ENCODE measurements at places on chromosomes 4 and X. TPM values are rescaled to one million over a fixed set of nuclear protein-coding genes. Genes with fewer than 3 reads are reported as not detected.

The CYSLTR1 gene
- total RNA-seq: 1.3 TPM

GRCh38 chr4:185017964-185018772 is at the start of gene HELT:
Gene HELT, plus strand, starts transcription at chr4:185018490. Its CDS starts 439 bp downstream, at chr4:185018929.
- DNase-seq: no peak

The ADH6 gene
- not detected for total RNA-seq

GRCh38 chr4:156956826-156957368 is 14.7 kb downstream of the PDGFC start:
- DNase-seq: no peak

GRCh38 chr4:23654791-23655190 is 235.1 kb downstream of the PPARGC1A start:
- DNase-seq: no peak

DNA sequence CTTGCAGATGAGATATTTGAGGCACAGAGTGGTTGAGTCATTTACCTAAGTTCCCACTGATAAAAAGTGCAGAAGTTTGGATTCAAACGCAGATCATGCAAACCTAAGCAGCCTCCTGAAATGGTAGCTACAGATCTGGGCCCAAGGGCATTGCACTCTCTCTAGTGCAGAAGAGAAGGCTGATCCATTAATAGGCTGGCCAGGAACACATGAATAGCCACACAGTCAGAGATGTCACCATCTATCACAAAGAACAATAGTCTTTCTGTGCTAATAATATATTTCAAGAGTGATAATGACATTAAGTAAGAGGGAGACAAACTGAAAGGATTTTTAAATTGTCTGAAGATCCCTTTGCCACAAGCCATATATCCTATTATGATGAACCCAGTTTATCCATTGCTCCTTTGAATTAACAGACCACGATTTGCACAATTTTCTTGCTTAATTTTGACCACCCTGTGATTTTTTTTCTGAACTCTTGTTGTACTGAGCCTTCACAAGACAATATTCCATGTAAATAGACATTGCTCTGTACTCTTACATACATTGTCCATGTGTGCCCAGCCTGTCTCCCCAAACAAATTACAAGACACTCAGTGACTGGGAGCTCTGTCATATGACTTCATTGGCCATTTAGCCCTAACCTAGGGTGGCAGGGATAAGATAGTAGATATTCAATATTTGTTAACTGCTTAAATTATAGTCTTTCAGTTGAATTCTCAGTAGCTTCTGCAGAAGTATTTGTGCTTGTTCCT is 112.4 kb upstream of the RBPJ start:
- no peak for DNase-seq

- no peak for DNase-seq
These were observed 84.7 kb downstream of the RASL11B start for GRCh38 chr4:52946855-52947254.

- no peak for DNase-seq
These were observed 18.6 kb downstream of the TRIM2 start for GRCh38 chr4:153222707-153223426.

DNA sequence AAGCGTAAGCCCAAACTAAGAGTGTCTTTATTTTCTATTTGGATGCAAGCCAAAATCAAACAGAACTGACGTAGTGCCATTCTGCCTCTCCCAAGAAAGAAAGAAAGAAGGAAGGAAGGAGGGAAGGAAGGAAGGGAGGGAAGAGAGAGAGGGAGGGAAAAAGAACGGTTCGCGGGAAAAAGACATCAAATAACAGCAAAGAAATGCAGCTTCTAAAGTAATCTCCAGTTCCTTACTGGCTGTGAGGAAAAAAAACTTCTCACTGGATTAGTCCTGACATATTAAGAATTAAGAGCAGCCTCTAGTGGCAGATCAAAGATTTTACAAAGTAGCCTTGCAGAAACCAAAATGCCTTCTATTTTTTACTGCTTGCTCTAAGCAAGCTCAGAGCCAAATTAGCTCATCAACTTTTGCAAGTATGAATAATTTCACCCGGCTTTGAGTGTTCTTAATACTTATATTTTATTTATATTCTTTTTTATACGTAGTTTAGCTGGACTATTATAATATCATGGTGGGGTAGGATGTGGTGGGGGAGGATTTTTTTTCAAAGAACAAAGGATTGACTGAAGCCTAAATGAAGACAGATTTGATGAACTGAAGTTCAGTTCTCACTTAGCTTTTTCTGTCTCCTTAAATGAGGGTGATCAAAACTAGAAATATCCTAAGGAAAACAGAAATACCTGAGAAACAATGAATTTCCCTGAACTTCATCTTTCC is 36.6 kb downstream of the PITX2 start:
- no peak for DNase-seq

DNA sequence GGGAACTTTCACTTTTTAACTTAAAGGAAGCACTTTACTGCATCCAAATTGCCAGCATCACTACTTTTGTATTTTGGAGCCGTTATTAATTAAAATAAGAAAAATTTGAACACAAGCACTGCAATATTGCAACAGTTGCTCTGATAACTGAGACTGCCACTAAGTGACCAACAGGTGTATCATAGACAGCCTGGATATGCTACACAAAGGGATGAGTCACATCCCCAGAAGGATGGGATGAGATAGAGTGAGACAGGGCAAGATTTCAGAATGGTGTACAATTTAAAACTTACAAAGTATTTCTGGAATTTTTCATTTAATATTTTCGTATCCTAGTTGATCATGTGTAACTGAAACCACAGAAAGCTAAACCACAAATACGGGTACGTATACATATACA is 204.1 kb downstream of the MAPK10 start:
- no peak for DNase-seq

- no peak for DNase-seq
These were observed 36.0 kb upstream of the CD99L2 start for GRCh38 chrX:150934453-150934852.

DNA sequence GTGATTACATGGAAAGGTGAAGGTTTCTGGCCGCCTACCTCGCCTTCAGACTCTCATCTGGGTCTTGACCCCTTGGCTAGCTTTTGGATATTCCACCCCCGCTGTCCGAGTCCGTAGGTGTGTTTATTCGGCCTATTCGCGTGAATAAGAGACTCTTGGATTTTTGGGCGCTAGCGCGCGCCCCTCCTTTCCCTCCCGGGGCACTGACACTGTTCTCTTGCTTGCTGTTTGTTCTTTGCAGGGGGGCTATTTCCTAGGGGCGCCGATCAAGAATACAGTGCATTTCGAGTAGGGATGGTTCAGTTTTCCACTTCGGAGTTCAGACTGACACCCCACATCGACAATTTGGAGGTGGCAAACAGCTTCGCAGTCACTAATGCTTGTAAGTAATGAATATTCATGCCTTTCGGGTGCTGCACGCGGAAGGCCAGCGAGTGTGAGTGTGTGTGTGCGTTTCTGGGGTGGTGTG is 932 bp downstream of the GRIA2 start:
- no peak for DNase-seq

DNA sequence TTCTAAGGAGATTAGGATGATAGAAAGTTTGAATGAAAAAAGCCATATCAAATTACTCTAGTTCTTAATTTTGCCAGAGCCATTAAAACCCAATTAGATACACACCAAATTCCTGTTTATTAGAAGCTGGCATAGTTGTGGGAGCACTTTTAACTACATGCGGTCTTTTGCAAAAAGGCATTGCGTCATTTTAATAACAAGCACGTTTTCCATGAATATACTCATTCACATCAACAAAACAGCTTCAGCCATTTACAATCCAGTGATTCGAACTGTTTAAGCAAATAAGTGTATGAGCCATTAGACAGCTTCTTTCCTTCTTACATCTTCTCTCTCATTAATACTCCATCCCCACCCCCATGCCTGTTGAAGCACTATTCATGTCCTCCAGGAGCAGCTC is 109.5 kb upstream of the EOLA2 start:
- no peak for DNase-seq

- no peak for DNase-seq
These were observed 94.9 kb downstream of the WFS1 start for GRCh38 chr4:6364581-6364980.

GRCh38 chr4:111268769-111269414 is 646.0 kb upstream of the PITX2 start:
- no peak for DNase-seq

DNA sequence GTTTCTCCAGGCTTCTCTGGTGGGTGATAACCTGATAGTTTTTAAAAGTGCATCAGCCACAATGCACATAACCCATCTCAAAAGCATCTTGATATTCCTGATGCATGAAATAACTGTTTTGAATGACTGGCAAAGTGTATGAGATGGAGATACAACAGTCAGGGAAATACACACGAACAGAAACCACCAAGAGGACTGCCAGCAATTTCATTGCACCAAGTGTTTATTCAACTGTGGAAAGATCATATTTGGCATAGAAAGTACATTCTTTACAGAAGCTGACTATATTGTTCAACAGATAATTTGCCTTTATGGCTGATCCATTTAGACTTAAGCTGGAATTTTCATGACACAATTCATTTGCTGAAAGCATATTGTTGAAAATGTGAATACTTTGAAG is 139.5 kb downstream of the SLIT2 start:
- no peak for DNase-seq

DNA sequence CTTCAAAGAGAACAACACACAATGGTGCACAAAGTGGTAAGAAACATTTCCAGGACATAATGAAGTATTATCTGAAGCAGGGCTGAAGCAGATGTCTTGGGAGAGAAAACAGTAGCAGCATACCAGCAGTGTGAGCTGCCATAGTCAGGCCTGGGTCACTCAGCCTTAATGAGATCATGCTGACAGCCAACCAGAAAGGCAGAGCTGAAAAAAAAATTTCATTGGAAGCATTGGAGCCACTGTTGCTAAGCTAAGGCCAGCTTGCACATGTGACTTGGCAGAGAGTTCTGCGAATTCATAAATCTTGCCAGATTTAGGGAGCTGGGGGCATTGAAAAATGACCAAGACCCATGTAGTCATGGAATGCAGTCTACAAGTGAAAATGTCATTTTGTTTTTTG is 444.0 kb upstream of the PITX2 start:
- DNase-seq: no peak

The RAB9B gene
- total RNA-seq: 0.19 TPM

GRCh38 chr4:140816806-140817510 is 60.8 kb upstream of the TBC1D9 start:
- DNase-seq: no peak

The FGFR3 gene
- total RNA-seq: 0.15 TPM

The WDR13 gene
- total RNA-seq: 32.6 TPM

- DNase-seq: no peak
These were observed 105.1 kb upstream of the ADGRL3 start for GRCh38 chr4:61094854-61095598.

The NONO gene
- 430 TPM for total RNA-seq

- no peak for DNase-seq
These were observed 54.4 kb downstream of the TAPT1 start for GRCh38 chr4:16171831-16172230.

GRCh38 chr4:127484117-127484516 is 148.6 kb upstream of the INTU start:
- DNase-seq: no peak

Data from activated CD8-positive, alpha-beta memory T cell treated with anti-CD3 and anti-CD28 coated beads, Interleukin-2, amount 10 ng/mL, durations not matched to agents 7 days and 5 days (primary cell).